ENCODE measurements at places on chromosomes 12 and 14. TPM values are rescaled to one million over a fixed set of nuclear protein-coding genes. Genes with fewer than 3 reads are reported as not detected.

BCL2L2 gene
- total RNA-seq = 18.9 TPM

SRRM4 gene
- not detected for total RNA-seq

PRIMA1 gene
- 0.26 TPM for total RNA-seq

PRICKLE1 gene
- 20.1 TPM for total RNA-seq

TUBA1C gene
- 524 TPM for total RNA-seq

FZD10 gene
- not detected for total RNA-seq

FKBP4 gene
- total RNA-seq = 64.9 TPM

SPIC gene
- total RNA-seq = not detected

RPAP3 gene
- total RNA-seq = 47.3 TPM

HCAR3 gene
- not detected for total RNA-seq

POLE gene
- total RNA-seq = 112 TPM

RNASE1 gene
- total RNA-seq = 0.69 TPM

DNA sequence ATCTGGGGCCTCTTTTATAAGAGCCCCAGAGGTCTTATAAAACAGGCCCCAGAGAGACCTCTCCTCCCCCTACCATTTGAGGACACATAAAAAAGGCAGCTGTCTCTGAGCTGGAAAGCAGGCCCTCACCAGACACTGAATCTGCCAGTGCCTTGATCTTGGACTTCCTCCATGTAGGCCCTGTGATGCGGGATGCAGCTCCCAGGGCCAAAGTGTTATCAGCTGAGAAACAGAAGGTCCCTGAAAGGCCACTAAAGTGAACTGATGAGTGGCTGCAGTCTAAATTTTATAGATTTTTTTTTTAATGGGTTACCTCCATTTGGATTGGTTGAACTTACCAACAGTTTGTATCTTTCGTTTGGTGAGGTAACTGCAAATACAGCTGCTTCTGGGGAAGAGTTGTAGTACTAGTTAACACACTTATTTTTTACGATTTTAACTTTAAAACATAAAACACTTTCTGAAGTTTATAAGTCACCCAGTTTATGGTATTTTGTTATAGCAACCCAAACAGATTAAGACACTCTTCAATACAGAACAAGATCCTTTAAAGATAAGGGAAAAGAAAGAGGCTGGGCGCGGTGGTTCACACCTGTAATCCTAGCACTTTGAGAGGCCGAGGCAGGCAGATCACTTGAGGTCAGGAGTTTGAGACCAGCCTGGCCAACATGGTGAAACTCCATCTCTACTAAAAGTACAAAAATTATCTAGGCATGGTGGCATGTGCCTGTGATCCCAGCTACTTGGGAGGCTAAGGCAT, 5.6 kb upstream of the GUCY2C start:
- no peak overlapping the region for H3K27ac ChIP-seq
- no peak overlapping the region for H3K4me3 ChIP-seq
- DNase-seq = no peak
- H3K36me3 ChIP-seq = no peaks in the 10 kb centered on the region

GRCh38 chr14:70898111-70898745, 9.0 kb upstream of the PCNX1 start:
- no peaks in the 10 kb centered on the region for H3K4me1 ChIP-seq
- H3K36me3 ChIP-seq = no peaks in the 10 kb centered on the region
- no peaks in the 10 kb centered on the region for H3K27me3 ChIP-seq
- no peak for DNase-seq
- H3K27ac ChIP-seq = no peak overlapping the region

GRCh38 chr12:127235761-127236160, 1031.2 kb upstream of the TMEM132C start:
- H3K27me3 ChIP-seq = no peaks in the 10 kb centered on the region
- DNase-seq = no peak
- no peak overlapping the region for H3K27ac ChIP-seq
- H3K36me3 ChIP-seq = no peaks in the 10 kb centered on the region
- H3K4me1 ChIP-seq = no peaks in the 10 kb centered on the region

- no peaks in the 10 kb centered on the region for H3K27me3 ChIP-seq
- no peaks in the 10 kb centered on the region for H3K4me1 ChIP-seq
- no peak for DNase-seq
- no peak overlapping the region for H3K4me3 ChIP-seq
- no peaks in the 10 kb centered on the region for H3K36me3 ChIP-seq
Measured at GRCh38 chr14:92185559-92185958, 63.8 kb downstream of the CPSF2 start.

- no peak for DNase-seq
- no peak overlapping the region for H3K27ac ChIP-seq
- no peaks in the 10 kb centered on the region for H3K4me1 ChIP-seq
- H3K36me3 ChIP-seq = no peaks in the 10 kb centered on the region
- no peaks in the 10 kb centered on the region for H3K27me3 ChIP-seq
Measured at GRCh38 chr14:31489691-31490090, 1.9 kb upstream of the GPR33 start.

- no peak overlapping the region for H3K4me3 ChIP-seq
- DNase-seq = no peak
- H3K36me3 ChIP-seq = no peaks in the 10 kb centered on the region
- no peaks in the 10 kb centered on the region for H3K27me3 ChIP-seq
- no peak overlapping the region for H3K27ac ChIP-seq
Measured at GRCh38 chr12:11584221-11584855, 65.1 kb upstream of the ETV6 start.

DNA sequence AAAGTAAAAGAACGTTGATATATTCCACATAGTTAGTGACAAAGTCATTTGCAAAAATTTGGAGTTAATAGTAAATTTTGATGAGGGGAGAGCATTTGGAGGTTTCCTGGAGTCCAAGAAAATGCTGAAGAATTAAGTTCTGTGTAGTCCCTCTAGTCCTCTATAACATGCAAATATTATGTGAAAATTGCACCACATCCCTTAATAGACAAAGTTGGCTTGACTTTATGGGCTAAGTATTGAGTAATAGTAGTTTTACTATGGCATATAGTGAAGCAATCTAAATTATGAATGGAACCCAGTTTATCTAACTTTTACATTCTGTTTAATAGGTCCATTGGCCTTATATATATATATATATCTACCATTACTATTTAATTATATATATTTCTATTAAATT, 66.4 kb upstream of the DCN start:
- no peak overlapping the region for H3K4me3 ChIP-seq
- no peaks in the 10 kb centered on the region for H3K36me3 ChIP-seq

- H3K4me1 ChIP-seq = peaks cover 4% of the 10 kb centered on the region
- no peak overlapping the region for H3K27ac ChIP-seq
- no peak for DNase-seq
- no peaks in the 10 kb centered on the region for H3K27me3 ChIP-seq
- H3K4me3 ChIP-seq = no peak overlapping the region
- no peaks in the 10 kb centered on the region for H3K36me3 ChIP-seq
Measured at GRCh38 chr12:42422785-42423184, 96.8 kb downstream of the PPHLN1 start.

GRCh38 chr12:126469211-126469610, 1404.0 kb downstream of the AACS start:
- H3K36me3 ChIP-seq = no peaks in the 10 kb centered on the region
- H3K4me1 ChIP-seq = no peaks in the 10 kb centered on the region
- no peaks in the 10 kb centered on the region for H3K27me3 ChIP-seq
- H3K4me3 ChIP-seq = no peak overlapping the region

DNA sequence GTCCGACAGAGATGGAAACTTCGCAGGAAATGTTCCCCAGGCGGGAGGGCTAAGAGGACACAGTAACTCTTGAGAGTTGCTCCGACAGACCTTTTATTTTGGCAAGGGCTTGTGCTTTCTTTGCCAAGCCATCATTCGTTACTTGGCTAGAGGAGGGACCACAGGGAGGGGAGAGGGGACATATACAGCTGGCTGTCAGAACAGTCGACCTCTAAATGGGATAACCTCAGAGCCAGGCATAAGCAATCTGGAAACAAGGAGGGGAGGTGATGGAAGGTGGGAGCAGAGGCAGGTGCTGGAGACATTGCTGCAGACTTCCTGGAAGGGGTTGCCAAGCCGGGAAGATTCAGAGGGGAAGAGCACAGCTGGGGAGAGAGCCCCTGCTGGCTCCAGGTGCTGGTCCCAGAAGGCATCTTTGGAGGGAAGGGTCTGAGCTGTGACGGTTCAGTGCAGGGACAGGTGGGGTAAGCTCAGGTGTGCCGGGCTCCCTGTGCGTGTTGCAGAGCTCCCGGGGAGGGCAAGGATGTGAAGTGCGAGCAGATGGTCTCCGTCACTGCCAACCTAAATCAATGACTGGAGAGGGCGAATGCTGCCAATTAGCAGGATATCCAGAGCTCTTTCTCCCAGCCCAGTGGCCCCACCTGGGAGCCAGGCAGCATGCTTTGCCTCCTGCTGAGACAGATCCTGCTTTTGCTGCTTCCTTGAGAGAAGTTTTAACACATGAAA, 50.1 kb downstream of the CHST11 start:
- DNase-seq = no peak
- H3K4me1 ChIP-seq = peaks cover 7% of the 10 kb centered on the region
- no peaks in the 10 kb centered on the region for H3K27me3 ChIP-seq
- no peak overlapping the region for H3K4me3 ChIP-seq
- H3K27ac ChIP-seq = no peak overlapping the region

GRCh38 chr12:121060149-121061001, 21.3 kb upstream of the OASL start:
- peaks cover 4% of the 10 kb centered on the region for H3K4me1 ChIP-seq
- H3K4me3 ChIP-seq = peak overlapping the region; percentile 29
- H3K27me3 ChIP-seq = peaks cover 3% of the 10 kb centered on the region

- peak overlapping the region; percentile 51 for H3K27ac ChIP-seq
- DNase-seq = no peak
- peak overlapping the region; percentile 69 for H3K4me3 ChIP-seq
- no peaks in the 10 kb centered on the region for H3K36me3 ChIP-seq
- H3K27me3 ChIP-seq = no peaks in the 10 kb centered on the region
- H3K4me1 ChIP-seq = peaks cover 4% of the 10 kb centered on the region
Measured at GRCh38 chr12:6914947-6915788, 788 bp downstream of the ENO2 start.

DNA sequence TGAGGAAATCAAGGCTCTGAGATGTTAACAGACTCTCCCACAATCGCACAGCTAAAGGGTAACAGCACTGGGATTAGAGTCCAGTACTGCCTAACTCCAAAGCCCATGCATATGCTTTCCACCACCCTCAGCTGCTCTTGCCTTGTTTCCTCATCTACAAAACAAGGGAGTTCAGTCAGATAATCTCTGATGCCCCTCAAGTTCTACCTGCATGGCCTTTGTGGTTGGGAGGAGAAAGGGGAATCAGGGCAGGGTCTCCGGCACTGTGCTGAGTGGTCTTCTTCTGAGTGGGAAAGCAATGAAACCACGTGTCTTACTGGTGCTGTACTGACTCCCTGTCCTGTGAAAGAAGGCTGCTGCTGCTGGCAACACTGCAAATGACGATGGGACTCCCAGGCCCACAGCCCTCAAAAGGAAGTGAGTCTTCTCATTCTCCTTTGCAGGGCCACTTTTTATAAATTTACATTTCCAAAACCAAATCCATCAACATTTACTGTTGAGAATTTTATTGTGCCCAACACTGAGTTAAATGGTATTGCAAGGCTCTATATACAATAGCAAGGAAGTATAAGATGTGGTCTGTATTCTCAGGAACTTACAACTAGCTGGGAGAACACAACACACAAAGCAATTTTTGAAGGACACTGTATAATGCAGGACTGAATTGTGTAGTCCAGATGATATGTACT, 19.7 kb upstream of the DUSP16 start:
- DNase-seq = no peak
- no peak overlapping the region for H3K27ac ChIP-seq
- H3K27me3 ChIP-seq = no peaks in the 10 kb centered on the region
- no peaks in the 10 kb centered on the region for H3K36me3 ChIP-seq
- no peaks in the 10 kb centered on the region for H3K4me1 ChIP-seq
- H3K4me3 ChIP-seq = no peak overlapping the region

GRCh38 chr14:55223364-55223763, 32.0 kb upstream of the DLGAP5 start:
- H3K27ac ChIP-seq = no peak overlapping the region
- H3K27me3 ChIP-seq = no peaks in the 10 kb centered on the region
- no peak for DNase-seq
- H3K4me3 ChIP-seq = no peak overlapping the region
- no peaks in the 10 kb centered on the region for H3K4me1 ChIP-seq
- no peaks in the 10 kb centered on the region for H3K36me3 ChIP-seq

DNA sequence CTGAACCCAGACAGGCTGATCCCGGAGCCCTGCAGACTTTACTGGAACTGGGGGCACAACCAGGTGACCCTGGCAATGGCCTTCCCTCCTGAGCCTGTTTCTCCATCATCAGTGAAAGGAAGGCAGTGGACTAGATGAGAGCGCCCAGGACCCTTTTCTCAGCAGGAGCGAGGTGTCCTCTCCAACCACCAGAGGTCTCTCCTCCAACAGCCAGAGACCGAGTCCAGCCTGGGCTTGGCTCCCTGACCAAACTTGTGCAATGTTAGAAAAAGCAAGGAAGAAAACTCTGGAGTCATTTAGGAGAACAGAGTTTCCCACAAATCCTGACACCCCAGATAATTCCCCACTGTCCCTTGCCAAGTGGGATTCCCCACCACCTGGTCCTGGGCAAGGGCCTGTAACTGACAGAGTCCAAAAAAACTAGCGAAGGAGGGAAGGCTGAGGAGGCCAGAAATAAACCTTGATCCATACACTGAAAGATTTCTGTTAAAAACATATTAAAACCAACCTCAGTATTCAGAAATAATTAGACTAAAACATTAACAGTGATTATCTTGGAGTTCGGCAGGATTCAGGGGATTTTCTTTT, 9.0 kb downstream of the RPS6KL1 start:
- no peak overlapping the region for H3K4me3 ChIP-seq
- H3K4me1 ChIP-seq = no peaks in the 10 kb centered on the region
- peak; percentile 35 for DNase-seq

- DNase-seq = no peak
- peaks cover 2% of the 10 kb centered on the region for H3K36me3 ChIP-seq
- H3K4me1 ChIP-seq = peaks cover 14% of the 10 kb centered on the region
- no peaks in the 10 kb centered on the region for H3K27me3 ChIP-seq
- no peak overlapping the region for H3K4me3 ChIP-seq
- no peak overlapping the region for H3K27ac ChIP-seq
Measured at GRCh38 chr14:24436355-24437019, 6.1 kb downstream of the SDR39U1 start.

DNA sequence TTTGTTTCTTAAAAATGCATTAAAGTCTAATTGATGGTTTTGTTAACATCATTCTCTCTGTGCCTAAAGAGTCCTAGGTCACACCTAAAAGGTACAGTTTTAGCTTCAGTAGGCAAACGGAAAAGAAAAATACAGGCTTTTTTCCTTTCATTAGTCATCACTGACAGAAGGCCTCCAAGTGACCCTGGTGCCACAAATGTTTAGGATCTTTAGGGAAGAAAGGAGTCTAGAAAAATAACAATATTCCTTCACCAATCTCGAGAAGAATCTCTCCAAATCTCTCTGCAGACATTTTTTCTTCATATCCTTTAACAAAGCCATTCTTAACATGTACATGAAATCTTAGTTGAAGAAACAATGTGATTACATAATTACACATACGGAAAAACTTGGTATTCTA, 2.0 kb downstream of the DENND5B start:
- H3K4me3 ChIP-seq = peak overlapping the region; percentile 91
- no peak for DNase-seq
- peaks cover 29% of the 10 kb centered on the region for H3K4me1 ChIP-seq
- no peaks in the 10 kb centered on the region for H3K36me3 ChIP-seq
- no peaks in the 10 kb centered on the region for H3K27me3 ChIP-seq

- H3K4me1 ChIP-seq = no peaks in the 10 kb centered on the region
- peaks cover 2% of the 10 kb centered on the region for H3K27me3 ChIP-seq
- H3K4me3 ChIP-seq = no peak overlapping the region
- no peak overlapping the region for H3K27ac ChIP-seq
Measured at GRCh38 chr12:109330282-109331230, 17.1 kb upstream of the MYO1H start.
